AG09319 (cell line): ENCODE measurements at places on chromosomes 12 and 14.

DNA sequence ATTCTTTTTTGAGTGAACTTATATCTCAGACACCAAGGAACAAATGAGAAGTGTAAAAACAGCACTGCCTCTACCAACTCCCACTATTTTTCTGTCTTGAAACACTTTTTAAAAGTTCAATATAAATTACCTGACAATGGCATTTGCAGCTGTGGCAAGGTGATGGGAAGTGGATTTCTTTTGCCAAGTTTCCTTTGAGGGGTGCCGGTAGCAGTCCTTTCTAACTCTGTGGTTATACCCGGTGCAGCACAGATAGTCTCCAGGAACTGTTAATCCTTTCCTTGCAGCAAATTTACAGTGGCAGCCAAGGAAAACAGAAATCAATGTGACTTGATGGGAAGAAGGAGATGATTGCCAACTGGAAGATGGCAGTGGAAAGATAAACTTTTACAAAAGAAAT, 243.7 kb downstream of the BCAT1 start:
- DNase-seq, result no peak

GRCh38 chr12:125434936-125435443, 369.8 kb downstream of the AACS start:
- no peak for DNase-seq

- DNase-seq, result no peak
Measured at GRCh38 chr12:121803861-121804416, at the start of gene SETD1B. Gene SETD1B, plus strand, starts transcription at chr12:121804009. Its CDS starts 729 bp downstream, at chr12:121804738.

DNA sequence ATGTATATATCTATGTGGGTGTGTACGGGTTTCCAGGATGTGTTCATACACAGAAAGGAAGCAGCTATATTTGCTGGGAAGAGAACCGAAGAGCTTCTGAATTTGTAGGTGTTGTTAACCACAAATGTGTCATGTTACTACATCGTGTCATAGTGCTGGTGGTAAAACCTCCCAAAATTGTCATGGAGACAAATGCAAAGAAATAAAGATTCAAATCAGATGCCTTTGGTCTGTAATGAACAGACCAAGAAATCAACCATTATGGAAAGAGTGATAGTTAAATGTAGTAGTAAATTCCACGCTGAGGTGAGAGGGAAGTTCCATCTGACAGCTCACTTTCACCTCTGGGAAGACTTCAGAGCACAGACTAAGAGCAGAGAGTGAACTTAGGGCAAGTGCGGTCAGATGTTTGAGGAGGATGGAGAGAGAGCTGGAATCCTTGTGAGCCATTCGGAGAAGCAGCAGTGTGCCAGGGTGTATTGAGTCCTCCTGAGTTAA, 487.5 kb downstream of the TMEM121 start:
- no peak for DNase-seq

DNA sequence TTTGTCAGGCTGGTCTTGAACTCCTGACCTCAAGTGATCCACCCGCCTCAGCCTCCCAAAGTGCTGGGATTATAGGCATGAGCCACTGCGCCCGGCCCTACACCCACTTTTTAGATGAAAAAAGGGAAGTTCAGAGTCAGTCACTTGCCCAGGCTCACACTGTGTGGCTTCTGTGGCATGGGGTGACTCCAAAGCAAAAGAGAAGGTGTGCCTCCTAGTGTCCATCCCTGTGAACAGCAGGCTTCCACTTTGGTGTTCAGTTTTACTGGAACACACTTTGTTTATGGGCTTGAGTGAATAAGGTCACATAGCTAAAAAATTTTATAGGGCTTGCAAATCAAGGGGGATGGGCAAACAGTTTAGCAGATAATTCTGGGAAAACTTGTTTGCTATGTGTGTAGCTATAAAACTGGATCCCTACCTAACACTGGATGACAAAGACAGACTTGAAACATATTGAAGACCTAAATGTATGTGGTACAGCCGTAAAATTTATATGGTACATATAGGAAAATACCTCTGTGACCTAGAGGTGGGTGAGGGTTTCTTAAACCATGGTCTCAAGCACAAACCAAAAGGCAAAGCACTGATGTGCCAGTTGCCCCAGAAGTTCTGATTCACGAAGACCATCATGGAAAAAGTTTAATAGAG, 54.9 kb downstream of the EID3 start:
- no peak for DNase-seq
